Hepatic stellate cell (primary cell): ENCODE measurements at places on chromosomes 1 and 21.
A peak's percentile ranks its signal among the peaks of the same experiment; 100 is the strongest.

DNA sequence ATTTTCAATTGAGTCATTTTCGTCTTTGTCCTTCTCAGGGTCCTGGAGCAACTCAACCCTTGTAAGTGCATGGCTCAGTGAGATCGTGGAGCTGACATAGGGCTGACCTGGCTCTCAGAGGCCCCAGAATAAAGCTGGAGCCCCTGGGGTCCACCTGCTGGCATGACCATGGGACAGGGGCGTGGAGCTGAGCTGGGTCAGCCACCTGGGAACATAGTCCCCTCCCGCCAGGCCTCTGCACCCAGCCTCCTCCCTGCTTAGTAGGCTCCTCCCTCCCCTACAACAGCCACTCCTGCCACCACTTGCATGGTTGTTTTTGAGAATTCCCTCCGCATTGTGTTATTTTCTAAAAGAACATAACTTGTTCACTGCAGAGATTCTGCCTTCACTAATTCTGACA lies 3.1 kb upstream of the RIPK4 start:
- no peak for DNase-seq

GRCh38 chr21:45539046-45539795 lies 3.0 kb downstream of the SLC19A1 start:
- DNase-seq = no peak

DNA sequence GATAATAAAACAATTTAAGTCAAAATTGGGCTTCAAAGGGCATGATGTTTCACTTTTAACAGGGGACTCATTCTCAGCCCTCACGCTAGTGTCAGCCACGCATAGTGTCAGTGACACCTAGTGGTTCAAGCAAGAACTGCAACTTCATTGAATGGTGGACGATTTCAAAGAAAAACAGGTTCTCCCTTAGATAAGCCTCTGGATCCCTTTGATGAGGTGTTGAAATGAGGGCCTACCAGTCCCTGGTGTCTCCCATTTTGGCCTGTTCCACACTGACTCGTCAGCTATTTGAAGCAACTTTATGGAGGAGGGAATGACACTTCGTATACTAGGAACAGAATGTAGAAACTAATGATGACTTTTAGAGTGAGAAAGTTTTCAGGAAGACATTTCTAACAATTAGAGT lies 56.2 kb downstream of the FCRL5 start:
- peak; percentile 31 for DNase-seq

DNA sequence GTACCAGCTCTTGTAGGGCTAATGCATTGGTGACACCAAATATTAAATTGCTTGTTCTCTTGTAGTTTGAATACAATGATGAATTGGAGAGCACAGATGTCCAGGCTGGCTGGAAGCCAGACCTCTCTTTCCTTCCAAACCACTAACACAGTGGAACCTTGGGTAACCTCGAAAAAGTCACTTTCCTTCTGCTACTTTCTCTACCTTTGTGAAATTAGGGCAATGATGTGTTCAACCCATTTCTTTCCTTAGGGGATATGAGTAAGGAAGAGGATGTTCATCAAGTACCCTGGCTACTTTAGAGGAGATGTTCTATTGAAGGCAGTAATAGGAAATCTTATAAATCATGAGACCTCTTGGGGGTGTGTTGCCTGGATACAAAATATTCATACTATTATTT lies 55.7 kb downstream of the XCL2 start:
- DNase-seq = no peak

DNA sequence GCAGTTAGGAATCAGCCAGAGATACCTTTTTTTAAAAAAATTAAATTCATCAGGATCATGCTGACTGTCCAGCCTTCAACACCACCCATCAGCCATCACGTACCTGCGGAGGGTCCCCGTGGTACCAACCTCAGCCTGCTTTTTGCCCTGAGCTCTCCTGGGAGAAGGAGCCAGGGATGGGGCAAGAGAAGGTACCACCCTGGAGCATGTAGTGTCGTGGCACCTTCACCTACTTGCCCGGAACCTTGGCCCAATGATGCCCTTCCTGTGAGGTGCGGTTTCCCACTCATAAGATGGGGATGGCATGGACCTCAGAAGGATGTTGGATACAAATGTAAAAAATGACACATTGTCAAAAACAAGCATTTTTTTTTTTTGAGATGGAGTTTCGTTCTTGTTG lies 88.4 kb upstream of the C1orf174 start:
- DNase-seq = no peak

GRCh38 chr1:206554701-206555472 lies 47.6 kb downstream of the RASSF5 start:
- DNase-seq = no peak

DNA sequence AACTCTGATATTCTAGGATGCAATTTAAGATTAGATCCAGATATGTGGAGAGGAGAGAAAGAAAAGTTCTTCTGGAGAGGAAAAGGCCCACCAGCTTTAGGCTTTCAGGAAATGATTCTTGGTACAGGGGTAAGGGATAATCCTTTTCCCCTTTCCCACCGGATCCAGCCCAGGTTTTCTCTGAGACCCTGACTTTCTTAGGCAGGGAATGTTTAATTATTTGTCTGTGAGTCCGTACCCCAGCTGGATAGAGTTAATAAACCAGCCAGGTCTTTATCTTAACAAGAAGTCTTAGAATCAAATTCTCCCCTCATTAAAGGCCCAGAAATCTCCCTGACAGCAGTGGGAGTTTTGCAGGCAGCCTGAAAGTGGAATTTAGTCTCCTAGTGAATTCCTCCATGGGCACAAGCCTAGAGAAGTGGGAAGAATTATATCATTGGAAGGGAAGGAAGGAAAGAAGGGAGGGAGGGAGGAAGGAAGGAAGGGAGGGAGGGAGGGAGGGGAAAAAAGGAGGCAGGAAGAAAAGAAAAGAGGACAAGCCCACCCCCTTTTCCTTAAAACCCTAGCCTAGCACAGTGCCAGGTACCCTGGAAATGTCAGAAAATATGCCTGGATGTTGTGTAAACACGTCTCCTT lies 189.0 kb downstream of the PLPP3 start:
- no peak for DNase-seq

- no peak for DNase-seq
Measured at GRCh38 chr1:205435578-205436573, 14.0 kb upstream of the LEMD1 start.

DNA sequence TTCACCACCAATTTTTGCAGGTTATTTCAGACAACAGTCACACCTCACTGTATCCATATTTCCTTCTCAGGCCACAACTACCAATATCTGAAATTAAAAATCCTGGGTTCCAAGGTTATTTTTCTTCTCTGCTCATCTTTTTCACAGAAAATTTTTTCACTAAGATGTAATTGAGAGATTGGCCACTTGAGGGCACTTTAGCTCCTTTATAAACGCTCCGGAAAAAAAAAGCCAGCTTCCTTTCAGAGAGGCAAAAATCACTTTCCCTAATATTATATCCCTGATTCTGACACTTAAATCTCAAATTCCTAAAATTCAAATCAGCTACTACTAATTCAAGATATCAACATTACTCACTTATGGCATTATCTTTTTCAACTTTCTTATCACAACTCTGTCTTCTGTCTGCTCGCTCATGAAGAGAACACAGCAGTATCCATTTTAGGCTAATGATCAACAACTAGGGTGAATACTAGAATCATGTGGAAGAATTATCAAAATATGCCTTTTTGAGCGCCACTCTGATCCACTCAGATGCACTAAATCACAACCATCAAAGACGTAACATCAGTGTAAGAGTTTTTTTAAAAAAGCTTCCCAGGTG lies 101.4 kb upstream of the RGS1 start:
- no peak for DNase-seq

DNA sequence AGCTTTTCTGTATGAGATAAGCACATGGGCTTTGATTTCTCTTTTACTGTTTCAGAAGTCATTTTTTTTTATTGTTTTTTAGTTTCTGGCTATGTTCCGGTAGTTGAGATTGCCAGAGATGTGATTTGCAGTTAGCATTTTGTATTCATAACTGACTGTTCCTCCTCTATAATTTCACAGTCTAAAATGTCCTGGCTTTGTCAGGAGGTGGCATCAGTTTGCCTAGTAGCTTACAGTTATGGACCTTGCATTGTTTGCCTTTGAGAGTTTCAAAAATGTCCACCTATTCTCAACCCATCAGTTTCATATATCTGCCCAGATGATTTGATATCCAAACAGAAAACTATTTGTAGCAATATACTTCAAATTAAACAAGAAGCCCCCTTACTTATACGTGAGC lies 39.5 kb upstream of the ST6GALNAC3 start:
- DNase-seq = no peak

- no peak for DNase-seq
Measured at GRCh38 chr1:197210426-197210825, 57.6 kb upstream of the CRB1 start.

GRCh38 chr21:44682580-44683151 lies 703 bp upstream of the KRTAP12-1 start:
- DNase-seq = no peak

GRCh38 chr1:214330222-214330621 lies 49.3 kb downstream of the SMYD2 start:
- DNase-seq = no peak

DNA sequence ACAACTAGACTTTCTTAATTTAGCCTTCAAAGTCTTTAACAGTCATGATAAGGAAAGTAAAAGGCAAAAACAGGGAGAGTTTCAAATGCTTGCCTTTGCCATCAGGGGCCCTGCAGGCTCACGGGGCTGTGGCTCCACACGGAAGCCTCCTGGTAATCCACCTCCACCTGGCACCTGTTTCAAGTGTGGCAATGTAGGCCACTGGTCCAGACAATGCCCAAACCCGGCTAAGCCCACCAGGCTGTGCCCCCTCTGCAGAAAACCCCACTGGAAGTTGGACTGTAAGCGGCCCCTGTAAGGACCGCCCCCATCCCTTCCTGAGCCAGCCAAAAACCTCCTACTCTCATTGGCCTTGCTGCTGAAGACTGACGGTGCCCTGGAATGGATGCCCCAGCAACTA lies 32.5 kb downstream of the VN1R5 start:
- DNase-seq = no peak

DNA sequence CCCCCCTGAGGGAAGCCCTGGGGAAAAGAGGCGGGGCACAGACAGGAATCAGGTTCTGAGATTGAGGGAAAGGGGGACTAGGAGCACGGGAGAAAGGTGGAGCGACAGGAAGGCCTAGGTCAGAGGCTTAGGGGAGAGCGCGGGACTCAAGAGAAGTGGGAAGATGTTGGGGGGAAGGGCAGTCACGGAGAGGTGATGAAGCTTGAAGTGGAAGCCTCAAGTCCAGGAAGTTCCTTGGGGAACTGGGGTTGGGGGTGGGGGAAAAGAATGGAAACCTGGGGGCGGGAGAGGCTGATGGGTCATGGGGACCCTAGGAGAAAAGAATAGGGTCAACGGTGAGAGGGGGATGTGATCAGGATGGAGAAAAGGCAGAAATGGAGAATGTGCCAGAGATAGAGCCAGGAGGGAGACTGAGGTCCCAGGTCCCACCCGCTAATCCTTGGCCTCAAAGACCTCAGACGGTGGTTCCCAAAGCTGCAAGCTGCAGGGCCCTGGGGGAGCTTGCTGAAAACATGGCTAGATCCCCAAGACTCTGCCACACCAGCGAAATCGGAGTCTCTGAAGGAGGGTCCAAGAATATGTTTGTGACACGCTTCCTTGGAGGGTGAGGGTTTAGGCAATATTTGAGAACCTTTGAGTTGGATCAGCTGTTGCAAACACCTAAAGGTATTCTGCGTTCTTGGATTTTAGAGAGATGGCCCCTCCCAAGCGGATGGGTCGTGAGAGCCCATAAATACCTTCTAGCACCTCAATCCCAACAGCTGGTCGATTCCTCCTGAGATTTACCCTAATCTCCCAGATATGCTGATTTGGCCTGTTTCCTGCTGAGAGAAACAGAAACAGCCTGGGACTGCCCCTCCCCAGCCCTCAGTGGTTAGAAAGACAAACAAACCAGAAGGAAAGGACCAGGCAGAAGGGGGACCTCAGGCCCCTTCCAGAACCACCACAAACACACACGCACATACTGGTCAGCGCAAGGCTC lies 3.6 kb downstream of the C1orf232 start:
- peak; percentile 60 for DNase-seq

DNA sequence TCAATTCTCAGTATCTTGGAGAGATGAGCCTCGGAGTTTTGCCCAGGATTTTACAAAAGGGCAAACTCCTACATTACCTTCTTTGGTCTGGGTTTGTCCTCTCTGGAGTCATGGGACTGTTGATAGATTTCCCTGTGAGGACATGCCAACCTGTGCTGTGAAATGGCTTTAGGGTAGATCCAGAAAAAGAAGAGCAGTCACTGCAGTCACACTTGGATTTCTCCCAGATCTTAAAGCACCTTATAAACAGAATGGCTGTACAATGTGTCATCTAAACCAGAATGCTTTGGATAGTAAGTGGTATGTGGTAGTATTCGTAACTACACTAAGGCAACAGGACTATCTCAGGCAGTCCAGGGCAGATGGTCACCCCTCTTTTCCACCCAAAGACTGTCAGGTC lies 1.9 kb upstream of the CSRP1 start:
- peak; percentile 46 for DNase-seq

- DNase-seq = no peak
Measured at GRCh38 chr1:51636764-51637522, 20.1 kb downstream of the OSBPL9 start.

DNA sequence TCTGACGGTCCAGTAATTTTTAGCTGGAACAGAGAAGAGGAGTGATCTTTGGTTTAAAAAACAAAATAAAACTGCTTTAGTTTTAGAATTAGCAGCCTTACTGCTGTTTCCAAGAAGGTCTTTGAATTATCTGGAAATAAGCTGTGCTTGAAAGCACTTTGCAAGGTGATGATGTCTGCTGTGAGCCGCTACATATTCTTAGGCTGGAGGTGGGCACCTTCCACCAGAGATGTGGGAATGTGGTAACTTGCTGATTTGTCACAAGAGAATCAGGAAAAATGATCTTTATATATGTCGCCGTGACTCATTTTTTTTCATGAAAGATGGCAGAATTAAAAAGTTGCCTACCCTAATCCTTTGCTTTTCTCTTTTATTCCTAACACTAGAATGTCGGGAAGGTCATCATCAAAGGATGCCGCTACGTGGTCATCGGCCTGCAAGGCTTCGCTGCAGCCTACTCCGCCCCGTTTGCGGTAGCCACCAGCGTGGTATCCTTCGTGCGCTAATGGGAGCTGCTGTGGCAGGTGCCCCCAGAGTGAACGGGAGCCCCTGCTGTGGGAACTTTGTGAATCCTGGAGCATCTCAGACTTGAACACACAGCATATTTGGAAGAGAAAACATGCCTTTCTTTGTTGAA lies 6.2 kb downstream of the C1orf115 start:
- DNase-seq = no peak

GRCh38 chr1:117655220-117655577 lies 49.4 kb downstream of the TENT5C start:
- DNase-seq = no peak

GRCh38 chr1:65247419-65248359 lies 61.7 kb upstream of the DNAJC6 start:
- DNase-seq = peak; percentile 72

- no peak for DNase-seq
Measured at GRCh38 chr1:51294566-51295184, 35.7 kb downstream of the TTC39A start.
